Stimulated activated CD4-positive, alpha-beta T cell treated with anti-CD3 and anti-CD28 coated beads, Interleukin-12 subunit alpha, Interleukin-12 subunit beta, amount 100 ng/mL, for 48 hours (primary cell): ENCODE measurements at places on chromosomes 16 and 17.

DNA sequence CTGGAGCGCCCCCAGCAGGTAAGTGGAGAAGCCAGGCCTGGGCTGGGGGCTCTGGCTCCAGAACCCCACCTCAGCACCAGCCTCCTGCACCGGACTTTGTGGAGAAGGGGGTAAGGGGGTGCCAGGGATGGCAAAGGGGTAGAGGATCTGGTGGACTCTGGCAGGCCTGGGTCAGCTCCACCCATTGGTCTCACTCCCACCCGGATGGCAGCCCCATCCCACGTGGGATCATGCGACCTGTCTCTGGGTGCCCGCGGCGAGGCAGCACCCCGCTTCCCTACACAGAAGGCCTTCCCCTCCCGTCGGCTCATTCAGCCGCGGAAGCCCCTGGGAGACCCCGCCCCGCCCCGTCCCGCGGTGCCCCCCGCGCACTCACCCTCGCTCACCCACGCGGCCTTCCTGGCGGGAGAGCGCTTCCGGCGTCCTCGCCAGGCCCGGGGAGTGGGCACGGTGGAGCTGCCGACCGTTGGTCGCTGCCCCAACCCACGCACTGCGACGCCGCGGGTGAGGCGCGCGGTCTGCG is 498 bp upstream of the PLEKHG4 start:
- peak; percentile 45 for DNase-seq

DNA sequence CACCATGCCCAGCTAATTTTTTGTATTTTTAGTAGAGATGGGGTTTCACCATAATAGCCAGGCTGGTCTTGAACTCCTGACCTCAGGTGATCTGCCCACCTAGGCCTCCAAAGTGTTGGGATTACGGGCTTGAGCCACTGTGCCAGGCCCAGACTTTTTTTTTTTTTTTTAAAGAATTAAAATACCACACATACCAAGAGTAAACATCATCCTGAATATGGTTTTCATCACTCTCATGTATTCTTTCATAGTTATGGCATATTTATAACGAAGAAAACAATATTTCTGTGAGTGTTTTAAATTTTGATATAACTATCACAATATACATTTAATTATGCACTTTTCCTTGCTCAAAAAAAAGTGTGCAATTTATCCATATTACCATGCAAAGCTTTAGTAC is 48.2 kb downstream of the MARVELD3 start:
- DNase-seq: no peak

DNA sequence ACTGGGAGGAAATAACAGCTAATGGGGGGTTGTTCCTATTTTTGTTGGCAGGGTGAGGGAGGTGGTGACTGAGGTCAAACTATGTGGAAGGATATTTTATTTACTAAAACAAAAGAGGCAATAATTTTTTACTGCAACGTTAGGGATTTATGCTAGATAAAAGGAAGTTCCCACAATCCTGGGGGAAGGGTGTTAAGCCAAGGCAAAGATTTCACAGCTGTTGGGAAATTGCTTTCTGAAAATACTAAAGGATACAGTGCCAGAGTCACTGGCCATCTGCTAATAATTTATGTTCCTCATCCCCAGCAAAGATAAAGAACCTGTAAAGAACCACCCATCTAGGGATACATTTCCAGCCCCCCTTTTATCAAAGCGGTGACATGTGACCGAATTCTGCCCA is 756.0 kb upstream of the RBFOX1 start:
- DNase-seq: no peak

DNA sequence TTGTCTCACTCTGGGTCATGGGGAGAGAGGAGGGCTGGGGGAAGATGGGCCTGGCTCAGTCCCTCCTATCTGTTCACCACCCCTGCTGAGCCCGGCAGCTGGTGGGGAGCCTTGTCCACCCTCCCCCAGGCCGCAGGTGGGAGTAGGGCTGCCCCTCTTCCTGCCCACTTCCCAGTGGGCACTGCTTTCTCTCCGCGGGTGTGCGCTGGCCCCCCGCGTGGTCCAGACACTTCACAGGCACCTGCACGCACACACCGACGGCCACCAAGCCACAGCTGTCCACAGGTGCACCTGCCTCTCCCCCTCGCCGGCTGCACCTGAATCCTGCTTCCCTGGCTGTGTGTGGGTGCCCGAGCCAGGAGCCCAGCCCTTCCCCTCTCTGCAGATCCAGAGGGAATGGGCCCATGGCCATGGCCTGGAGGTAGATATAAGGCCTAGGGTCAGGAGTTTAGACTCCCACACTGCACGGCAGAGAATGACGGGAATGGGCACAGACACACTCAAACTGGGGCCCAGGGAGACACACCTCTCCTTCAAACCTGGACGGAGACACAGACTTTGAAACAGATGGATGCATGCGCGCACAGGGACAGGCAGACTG is 2.0 kb downstream of the NHERF2 start:
- DNase-seq: no peak

DNA sequence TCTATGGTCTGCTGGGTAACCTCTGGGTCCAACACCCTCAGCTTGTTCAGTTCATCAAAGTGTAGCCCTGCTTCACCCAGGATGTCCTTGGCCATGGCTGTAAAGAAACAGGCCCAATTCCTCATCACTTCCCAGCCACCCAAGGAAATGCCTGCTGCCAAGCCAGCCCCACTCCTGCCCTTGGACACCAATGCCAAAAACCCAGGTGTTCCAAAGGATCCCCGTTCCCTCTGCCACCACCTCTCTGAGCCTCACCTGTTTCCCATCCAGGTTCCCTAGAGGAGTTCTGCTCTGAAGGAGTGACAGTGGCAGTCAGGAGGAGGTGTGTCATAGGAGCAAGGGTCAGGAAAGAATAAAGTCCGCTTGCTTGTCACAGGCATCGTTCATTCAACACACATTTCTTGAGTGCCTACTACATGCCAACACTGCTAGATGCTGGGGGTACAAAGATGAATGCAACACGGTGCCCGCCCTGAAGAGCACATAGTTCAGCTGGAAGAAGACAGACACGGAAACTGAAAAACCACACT is 3.3 kb downstream of the IFT20 start:
- no peak for DNase-seq

DNA sequence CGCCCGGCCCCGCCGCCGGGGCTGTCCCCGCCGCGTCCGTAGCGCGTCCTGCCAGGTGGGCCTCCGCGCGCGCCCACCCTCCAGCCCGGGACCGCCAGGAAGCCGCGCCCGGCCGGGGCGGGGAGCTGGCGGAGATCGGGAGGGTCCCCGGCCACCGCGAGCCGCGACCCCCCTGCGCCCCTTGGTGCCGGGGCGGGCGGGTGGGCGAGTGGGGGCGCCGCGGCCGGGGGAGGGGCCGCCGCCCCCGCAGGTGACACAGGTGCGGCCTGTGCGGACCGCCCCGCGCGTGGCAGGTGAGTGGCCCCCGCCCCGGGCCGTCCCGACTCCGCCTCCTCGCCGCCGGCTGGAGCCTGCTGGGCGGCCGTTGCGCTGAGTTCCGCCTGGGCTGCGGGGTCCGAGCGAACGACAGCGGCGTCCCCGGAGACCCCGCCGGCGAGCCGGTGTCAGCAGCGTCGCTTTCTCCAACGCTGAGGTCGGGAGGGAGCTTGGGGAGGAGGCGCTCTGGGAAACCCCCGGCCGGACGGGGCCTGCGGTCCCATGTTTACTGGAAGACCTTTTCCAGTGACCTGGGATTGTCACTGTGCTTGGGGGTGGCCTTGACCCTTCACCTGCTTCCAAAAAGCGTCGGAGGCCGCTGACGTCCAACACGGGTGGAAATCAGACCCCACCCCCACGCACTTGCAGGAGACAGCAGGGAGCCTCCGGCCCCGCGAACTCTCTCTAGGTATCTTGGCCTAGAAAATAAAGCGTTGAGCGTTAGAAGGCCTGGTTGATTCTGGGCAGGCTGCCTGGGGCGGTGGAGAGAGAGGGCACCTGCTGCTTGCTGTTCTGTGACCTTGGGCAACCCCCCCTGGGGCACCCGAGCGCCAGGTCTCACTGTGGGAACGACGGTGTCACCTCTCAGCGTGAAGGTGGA is 542 bp downstream of the KLHL36 start:
- no peak for DNase-seq

- DNase-seq: no peak
Observed at GRCh38 chr17:71936977-71937376, 183.8 kb upstream of the SOX9 start.

DNA sequence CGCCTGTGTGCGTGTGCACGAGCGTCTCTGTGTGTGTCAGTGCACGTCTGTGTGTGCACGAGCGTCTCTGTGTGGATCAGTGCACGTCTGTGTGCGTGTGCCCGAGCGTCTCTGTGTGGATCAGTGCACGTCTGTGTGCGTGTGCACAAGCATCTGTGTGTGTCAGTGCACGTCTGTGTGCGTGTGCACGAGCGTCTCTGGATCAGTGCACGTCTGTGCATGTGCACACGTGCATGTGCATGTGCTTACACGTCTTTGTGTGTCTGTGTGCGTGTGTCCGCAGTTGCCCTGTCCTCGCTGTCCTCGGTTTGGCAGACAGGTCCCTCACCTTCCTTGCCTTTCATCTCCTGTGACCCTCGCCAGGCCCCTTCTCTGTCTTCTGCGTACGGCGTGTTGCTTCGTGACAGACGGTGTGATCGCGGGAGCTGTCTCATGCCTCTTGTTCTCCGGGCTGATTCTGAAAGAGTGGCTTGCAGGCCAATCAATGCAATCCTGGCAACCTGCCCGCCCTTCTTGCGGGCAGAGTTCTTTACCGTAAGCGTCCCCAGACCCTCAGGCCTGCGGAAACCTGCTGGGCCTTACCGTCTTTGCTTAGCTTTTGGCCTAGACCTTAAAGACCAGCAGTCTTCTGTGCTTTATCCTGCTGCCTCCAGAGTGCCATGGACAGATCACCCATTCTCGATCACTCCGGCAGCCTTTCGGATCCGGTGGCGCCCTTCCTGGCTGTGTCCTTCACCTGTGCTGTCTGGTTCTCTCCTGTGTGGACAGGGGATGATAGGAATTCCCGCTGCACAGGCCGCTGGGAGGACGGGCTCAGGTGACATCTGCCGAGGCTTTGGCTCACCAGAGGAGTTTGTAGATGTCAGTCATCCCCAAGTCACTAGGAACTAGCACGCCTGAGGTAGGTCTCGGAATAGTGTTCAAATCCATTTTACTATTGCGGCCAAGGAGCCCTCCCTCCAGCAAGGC is 18.5 kb downstream of the MLYCD start:
- no peak for DNase-seq

- DNase-seq: no peak
Observed at GRCh38 chr16:30527635-30528178, 1.3 kb upstream of the ZNF768 start.

DNA sequence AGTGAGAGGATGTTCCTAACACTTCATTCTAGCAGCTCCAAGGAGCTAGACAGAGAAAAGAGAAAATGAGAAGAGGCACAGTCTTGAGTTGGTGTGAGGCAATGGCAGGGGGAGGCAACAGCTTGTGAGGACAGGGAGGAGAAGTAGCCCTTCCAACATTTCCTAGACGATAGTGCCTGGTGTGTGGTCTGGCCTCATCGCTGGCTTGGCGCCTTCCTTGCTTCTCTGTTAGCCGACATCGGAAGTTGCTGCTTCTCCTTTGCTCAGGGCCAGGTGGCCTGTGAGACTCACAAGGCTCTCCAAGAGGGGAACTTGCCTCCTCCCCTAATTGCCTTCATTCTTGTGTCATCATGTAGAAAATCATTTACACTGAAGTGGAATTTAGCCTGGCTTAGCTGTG is 208.7 kb downstream of the MAP2K4 start:
- no peak for DNase-seq

DNA sequence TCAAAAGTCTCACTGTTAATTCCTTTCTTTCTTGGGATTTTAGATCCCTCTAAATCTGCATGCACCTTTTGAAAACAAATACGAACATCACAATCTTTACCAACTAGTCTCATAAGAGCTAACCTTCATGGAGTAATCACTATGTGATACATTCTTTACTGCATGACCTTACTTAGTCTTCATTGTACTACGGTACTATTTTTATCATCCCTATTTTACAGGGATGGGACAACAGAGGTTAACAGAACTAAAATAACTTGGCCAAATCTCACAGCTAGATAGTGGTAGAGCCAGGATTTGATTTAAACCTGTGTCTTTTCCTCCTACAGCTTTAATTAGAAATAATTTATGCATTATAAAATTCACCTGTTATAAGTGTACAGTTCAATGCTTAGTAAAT is 32.9 kb upstream of the TAOK1 start:
- no peak for DNase-seq

DNA sequence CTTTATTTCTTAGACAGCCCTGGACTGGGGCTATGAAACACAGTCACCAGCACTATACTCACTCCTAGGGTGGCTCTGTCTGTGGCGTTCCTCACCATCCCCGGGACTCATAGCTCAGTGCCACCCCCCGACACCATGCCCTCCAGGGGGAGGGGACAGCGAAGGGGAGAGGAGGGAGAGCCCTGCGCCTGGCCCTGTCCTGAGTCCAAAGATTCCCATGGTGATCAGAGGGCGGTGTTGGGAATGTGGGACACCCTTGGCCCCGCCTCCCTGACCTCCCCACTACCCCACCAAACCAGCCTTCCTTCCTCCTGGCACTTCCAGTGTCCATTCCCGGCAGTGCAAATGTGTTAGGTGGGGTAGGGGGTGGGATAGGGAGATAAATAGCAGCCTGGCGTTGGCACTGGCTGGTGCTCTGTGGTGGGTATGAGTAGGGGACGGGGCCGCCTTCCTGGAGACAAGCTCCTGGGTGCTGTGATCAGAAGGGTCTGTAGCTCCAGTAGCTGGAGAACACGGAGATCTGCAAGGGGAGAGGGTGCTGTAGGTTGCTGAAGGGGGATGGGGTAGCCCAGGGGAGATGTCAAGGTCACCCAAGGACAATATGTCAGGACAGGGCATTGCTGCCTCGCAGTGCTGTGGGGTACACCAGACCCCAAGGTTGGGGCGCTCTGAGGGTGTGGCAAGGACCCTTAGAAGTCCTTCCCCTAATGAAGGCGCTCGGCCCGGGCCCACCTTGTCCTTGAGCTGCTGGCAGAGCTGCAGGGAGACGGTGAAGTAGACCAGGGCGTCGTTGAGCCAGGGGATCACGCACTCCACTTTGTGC is 2.0 kb downstream of the SMIM22 start:
- DNase-seq: no peak

DNA sequence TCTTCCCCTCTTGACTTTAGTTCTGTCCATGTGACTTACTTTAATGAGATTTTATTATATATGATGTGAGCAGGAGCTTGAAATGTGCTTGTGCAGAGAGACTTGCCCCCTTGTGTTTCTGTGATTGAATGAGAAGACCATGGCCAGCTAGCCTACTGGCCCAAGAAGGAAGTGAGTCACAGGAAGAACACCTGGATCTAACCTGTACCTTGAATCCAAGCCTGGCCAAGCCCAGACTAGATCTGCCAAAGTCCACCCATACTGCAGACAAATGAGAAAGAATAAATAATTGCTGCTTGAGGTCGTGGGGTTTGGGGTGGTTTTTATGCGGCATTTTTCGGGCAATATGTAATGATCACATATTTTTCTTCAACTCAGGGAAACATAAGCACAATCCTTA is 9.6 kb downstream of the ABCA10 start:
- DNase-seq: no peak

- no peak for DNase-seq
Observed at GRCh38 chr17:8856869-8857575, 10.5 kb downstream of the PIK3R6 start.
